T1000 (cell line): ENCODE measurements at places on chromosomes 3 and 15.

- DNase-seq: no peak
These were observed 58.9 kb downstream of the MYO1E start for GRCh38 chr15:59313641-59314332.

DNA sequence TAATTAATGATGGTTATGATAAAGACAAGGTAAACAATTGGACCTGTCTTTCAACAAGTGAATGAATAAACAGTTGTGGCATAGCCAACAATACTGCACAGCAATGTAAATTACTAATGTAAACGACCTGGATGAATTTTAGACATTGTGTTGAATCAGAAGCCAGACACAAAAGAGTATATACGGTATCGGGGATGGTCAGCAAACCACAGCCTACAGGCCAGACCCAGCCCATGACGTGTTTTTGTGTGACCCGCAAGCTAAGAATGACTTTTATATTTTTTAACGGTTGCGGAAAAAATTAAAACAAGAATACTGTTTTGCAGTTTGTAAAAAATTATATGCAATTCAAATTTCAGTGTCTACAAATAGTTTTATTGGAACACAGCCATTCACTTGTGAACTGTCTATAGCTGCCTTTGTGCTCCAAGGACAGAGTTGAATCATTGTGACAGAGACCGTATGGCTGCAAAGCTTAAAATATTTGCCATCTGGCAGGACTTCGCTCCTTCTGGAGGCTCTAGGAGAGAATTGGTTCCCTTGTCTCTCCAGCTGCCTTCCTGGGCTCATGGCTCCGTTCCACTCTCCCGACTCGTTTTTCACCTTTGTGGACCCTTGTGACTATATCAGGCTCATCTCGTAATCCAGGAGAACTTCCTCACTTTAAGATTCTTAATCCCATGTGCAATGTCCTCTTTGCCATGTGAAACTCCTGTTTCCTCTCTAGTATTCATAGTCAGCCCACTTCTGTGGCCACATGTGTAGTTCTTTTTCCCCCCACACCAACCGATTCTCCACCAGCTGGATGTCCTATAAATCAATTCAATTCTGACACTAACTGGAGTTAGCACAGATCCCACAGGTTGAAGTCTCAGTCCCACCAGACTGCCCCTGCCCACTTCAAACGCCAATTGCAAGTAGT lies 72.7 kb downstream of the CMTM8 start:
- DNase-seq: no peak

DNA sequence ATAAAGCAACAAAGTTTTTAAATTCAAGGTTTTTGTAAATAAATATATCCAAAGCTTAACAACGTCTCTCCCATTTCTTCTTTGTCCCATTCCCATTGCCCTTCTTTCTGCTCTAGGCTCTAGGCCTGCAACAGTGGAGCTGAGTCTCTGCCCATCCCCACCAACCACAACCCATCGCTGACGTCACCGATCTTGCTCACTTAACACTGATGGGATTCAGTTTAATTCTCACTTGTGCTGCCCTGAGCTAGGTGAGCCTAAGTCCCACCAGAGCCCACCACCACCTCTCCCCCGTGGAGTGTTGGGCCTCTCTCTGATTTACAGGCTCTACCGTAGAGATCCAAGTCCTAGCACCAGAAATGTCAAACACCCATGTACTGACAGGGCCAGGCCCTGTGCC lies 61.3 kb upstream of the RAB6B start:
- no peak for DNase-seq

DNA sequence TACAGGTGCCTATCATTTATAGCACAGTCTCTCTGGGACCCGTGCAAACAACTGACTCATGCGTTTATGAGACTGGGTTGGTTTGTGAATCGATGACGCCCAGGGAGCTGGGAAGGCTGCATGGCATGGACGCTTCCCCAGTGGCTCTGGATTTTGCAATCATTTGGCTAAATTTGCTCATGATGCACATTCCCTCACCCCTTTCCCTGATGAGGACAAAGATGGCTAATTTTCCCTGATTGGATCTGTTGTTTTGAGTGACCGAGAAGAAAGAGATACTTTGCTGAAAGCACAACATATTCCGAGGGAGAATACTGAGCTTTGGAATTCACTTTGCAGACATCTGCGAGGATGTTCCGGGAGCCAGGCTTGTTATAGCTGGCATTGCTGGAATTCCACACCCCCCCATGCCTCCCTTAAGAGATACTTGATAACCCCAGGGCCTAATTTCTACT lies 51.1 kb downstream of the CGNL1 start:
- DNase-seq: peak; percentile 36

GRCh38 chr3:188807006-188807405 lies 364.8 kb upstream of the TPRG1 start:
- DNase-seq: no peak

DNA sequence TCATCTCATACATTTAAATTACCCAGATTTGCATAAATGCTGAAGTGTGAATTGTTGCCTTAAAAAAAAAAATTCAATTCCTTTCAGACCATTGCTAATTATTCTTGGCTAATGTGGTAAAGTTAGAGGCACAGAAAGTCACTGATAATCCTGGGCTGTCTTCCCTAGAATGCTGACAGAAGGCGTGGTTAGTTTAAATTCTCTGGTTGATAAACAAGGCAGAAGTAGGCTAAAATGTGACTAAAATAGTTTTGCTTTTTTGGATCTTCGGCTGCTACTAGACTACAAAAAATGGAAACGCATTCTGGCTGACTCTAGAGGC lies 193.7 kb downstream of the OTOL1 start:
- no peak for DNase-seq

GRCh38 chr3:87706176-87706575 lies 352.6 kb downstream of the CGGBP1 start:
- DNase-seq: no peak

DNA sequence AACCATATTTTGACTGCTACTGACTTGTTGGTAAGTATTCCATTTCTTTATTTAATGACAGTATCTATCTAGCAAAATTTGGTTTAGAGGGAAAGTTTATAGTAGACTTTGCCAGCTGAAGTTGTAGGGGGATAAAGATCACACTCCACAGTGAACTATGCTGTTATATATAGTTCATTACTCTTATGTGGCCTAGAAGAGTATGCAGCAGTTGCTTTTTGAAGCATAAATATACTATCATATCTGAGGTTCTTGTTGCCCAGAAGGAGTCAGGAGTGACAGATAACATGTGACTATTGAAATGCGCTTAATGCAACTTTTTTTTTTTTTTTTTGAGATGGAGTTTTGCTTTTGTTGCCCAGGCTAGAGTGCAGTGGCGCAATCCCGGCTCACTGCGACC lies 25.6 kb upstream of the MCF2L2 start:
- DNase-seq: no peak
